ENCODE measurements at places on chromosomes 2 and 18. TPM values are rescaled to one million over a fixed set of nuclear protein-coding genes. Genes with fewer than 3 reads are reported as not detected.

The MATN3 gene
- 17.8 TPM for total RNA-seq

The CIB4 gene
- total RNA-seq = 0.16 TPM

The SLC5A6 gene
- 57.7 TPM for total RNA-seq

The C1QL2 gene
- 0.48 TPM for total RNA-seq

The ZNF2 gene
- 3.4 TPM for total RNA-seq

The KIF5C gene
- 0.46 TPM for total RNA-seq

The PROM2 gene
- total RNA-seq = 0.01 TPM

The PLCD4 gene
- total RNA-seq = 0.37 TPM

The DSG1 gene
- total RNA-seq = not detected
